Lower leg skin (tissue), 4 donors: ENCODE measurements at places on chromosomes 3 and 15. TPM values are rescaled to one million over a fixed set of nuclear protein-coding genes. Genes with fewer than 3 reads are reported as not detected.

GRCh38 chr15:67109141-67110034 lies 44.0 kb downstream of the SMAD3 start:
- peak; percentile 93 for DNase-seq

DNA sequence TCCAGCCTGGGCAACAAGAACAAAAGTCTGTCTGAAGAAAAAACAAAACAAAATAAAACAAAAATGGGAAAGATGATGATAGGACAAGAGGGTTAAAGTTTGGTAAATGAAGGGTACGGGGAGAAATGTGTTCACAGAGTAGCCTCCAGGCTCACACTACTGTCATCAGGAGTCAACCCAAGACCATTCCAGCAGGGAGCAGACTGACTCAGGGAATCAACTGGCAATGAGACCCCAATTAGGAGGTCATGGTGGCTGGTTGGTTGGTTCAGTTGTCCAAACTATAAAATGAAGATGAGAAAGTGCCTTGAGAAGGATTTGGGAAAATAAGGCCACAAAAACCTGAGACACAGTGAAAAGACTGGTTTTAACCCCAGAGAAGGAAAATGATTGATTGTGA lies 51.8 kb downstream of the KLHL6 start:
- peak; percentile 14 for DNase-seq

GRCh38 chr3:143396790-143397189 lies 277.2 kb downstream of the CHST2 start:
- DNase-seq = no peak

- DNase-seq = no peak
Observed at GRCh38 chr3:143147707-143148106, 28.1 kb downstream of the CHST2 start.

DNA sequence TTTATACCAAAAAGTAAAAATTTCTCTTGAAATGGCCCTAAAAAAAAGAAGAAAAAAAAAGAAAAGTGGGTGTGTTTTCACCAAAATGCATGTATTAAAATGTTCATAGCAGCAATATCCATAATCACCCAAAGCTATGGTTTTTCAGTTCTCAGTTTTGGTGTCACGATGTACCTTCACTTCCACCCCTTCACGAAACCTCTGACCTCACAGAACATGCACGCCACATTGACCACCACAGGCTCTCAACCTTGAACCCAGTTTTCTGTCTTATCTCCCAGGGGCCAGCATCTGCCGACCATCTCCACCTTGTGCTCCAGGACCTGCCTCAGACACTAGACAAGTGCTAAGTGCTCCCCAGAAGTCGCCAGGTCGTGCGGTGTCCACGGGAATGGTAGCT lies 30.4 kb downstream of the COLQ start:
- DNase-seq = no peak

DNA sequence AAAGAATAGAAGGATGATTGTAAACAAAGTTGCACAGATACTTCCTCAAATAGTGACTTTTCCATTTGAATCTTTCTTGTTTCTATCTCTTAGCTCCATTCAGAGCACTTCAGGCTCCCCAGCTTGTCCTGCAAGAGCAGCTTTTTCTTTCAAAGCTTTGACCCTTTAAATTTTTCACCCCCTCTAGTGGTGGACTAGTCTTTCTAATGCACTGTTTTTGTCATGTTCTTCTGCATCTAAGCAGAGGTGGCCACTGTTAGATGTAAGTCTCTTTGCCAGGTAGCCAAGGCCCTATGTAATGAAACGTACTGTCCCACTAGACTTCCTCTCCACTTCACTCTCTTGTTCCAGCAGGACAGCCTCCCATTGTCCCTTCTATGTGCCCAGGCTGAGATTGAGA lies 74.0 kb upstream of the MANF start:
- no peak for DNase-seq

DNA sequence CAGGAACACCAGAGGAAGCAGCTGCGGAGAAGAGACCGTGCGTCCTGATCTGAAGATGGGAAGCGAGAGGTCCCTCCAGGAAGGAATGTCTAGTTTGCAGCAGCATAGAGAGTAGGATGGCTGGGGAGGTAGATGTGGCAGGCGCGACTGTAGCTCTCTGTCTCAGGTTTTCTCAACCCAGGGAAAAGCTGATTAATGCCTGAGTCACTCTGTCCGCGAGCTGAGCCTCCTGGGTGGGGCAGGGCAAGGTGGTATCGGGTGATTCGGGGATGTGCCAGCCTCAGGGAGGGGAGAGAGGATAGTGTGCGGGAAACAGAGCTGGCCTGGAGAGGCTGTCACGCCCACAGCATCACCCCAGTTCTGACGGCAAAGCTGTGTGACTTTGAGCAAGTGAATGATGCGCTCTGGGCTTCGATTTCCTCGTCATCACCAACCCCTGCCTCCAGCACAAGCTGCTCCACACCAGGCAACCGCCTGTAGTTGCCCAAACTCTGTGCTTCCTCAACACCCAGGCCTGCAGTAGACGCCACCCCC lies 28.4 kb downstream of the CPN2 start:
- DNase-seq = peak; percentile 45

DNA sequence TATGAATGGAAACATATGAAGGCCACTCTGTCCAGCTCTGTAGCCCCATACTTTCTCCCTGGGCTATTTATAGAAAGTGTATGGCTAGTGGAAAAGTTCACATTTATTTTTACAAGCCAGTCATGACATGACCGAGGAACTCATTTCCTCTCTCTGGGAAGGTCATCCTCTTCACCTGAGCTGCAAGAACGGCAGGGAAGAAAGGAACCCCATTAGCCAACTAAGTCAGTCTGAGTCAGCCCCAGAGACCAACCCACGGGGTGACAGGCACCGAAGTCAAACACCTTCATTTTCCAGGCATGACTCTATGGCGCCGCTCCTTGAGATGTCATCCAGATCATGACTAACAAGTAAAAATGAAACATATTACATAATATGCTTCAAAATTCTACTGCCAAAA lies 4.8 kb downstream of the PAQR9 start:
- no peak for DNase-seq

DNA sequence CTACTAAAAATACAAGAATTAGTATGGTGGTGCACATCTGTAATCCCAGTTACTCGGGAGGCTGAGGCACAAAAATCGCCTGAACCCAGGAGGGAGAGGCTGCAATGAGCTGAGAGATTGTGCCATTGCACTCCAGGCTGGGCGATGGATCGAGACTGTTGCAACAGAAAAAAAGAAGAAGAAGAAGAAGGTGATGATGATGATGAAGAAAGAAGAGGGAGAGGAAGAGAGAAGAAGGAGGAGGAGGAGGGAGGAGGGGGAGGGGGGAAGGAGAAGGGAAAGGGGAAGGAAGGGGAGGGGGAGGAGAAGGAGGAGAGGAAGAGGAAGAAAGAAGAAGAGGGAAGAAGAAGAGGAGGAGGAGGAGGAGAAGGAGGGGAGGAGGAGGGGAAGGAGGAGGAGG lies 33.2 kb upstream of the ZNF710 start:
- DNase-seq = no peak

DNA sequence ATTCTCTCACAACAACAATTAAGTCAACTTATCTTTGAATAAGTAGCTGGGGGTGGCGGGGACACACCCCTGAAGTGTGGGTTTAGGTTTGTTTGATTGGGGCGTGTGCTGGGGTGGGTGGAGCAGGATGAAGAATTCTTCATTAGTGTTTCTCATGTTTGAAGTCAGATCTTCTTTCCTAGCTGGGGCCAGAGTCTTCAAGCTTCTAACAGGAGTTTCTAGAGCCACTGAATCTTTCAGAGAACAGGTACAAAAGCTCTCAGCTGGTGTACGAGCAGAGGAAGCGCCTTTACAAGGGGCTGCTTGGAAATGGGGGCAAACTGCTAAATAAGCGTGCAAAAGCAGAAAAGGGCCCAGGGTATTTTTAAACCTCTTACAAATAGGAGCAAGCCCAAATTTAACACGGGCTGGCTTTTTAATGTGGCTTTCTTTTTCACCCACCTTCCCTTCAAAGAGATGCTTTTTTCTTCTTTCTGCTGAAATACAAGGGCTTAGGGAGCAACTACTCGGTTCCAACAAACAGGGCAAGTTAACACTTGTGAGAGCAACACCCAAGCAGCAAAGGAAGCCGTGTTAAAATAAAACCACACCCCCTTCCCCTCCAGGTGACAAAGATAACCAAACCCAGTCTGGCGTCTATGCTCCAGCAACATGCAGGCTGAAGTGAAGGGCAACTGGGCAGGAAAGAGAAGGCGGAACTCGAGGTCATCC lies 86.9 kb upstream of the RASGRP1 start:
- no peak for DNase-seq

- DNase-seq = no peak
Observed at GRCh38 chr15:28885128-28885629, 595 bp upstream of the APBA2 start.

- no peak for DNase-seq
Observed at GRCh38 chr3:116037954-116038911, 407.1 kb downstream of the LSAMP start.

GRCh38 chr15:83312071-83312470 lies 27.6 kb upstream of the BNC1 start:
- peak; percentile 36 for DNase-seq

- DNase-seq = no peak
Observed at GRCh38 chr15:78944202-78944625, 632 bp downstream of the CTSH start.

- DNase-seq = no peak
Observed at GRCh38 chr15:74178326-74179100, 5.0 kb downstream of the ISLR start.

DNA sequence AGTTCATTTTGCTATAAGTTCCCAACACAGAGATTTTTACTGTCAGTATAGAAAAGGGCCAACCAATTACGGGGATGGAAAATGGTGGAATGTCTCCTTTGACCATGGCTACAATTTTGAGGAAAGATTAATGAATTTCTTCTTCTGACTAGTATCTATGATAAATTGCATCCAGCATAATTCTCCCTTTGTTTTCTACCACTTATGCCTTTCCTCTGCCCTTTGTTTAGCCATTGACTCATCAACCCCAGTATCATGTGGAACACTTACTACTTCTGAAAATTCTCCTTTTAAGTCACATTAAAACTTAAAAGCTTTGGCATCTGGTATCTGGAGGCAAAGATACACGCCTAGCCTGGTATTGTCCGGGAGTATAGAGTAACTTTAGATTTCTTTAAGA lies 92.9 kb upstream of the CADPS start:
- no peak for DNase-seq

DNA sequence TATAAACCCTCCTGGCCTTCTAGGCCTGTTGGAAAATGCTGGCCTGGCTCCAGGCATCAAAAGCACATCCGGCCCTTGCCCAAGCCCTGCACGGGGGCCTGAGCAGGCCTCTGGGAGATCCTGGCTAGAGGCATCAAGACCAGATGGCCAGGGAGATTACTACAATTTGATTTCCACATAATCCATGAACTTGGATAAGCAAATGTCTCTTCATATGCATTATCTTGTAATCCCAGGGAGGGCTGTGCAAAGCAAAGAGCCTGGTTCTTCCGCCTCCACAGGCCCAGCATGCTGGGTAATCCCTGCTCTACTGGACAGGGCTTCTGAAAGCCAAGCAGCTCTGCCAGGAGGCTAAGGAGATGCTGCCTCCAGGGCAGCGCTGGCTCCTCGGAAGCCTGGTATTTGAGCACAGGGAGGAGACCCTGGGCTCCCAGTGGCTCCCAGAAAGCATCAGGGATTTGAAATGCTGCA lies 18.2 kb downstream of the MRPL46 start:
- no peak for DNase-seq

DNA sequence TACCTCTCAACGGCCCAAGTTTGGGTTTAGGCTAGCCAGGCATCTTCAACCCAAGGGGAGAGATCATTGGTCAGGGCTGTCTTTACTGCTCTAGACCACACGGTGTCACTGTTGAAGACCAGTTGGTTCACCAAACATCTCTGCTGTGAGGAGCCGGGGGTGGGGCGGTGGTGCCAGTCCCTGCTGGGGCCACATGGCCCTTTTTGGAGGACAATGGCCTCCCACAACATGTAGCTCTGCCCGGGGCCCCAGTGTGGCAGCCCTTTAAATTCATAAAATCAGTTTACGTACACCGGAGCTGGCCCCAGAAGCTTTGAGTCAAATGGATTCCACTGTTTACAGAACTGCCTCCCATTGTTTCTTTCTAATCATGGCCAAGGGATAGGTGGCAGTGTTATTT lies 19.1 kb upstream of the TM4SF18 start:
- DNase-seq = no peak

DNA sequence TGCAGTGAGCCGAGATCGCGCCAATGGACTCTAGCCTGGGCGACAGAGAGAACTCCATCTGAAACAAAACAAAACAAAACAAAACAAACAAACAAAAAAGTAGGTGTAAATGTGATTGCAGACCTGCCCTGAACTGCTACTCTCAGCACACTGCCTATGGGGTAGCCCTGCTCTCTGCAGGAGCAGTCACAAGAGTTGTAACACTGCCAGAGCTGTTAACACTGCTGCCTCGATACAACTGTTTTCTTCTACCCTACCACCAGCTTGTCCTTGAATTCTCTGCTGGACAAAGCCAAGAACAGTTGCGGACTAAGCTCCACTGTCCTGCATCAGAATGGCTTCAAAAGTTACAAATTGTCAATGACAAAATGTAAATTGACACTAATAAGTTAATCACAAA lies 89.3 kb downstream of the ALCAM start:
- no peak for DNase-seq

GRCh38 chr3:109644746-109645145 lies 307.4 kb upstream of the DPPA4 start:
- DNase-seq = no peak

- DNase-seq = peak; percentile 94
Observed at GRCh38 chr3:27568393-27568792, 84.2 kb upstream of the SLC4A7 start.

DNA sequence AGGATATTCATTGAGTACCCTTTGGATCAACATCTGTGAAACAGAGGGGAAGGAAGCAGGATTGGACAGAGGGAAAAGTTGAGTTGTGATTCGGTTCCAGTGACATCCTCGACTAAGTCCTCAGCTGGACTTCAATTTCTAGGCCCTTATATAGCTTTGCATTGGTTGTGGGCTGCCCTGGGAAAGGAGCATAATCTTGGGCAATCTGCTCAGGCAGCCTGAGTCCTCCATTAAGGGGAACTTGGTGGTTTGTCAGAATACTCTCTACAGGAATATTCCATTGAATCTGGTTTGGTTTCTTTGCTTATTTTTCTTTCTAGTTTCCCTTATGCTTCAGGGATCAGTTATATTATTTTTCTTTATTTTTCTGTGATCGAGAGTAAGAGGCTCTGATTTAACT lies 94.1 kb downstream of the TCF12 start:
- no peak for DNase-seq

GRCh38 chr3:142159083-142159740 lies 9.9 kb upstream of the TFDP2 start:
- DNase-seq = no peak

GRCh38 chr3:190340071-190340470 lies 17.8 kb upstream of the CLDN1 start:
- DNase-seq = no peak

Gene CSTA
- 575 TPM for total RNA-seq

Gene TMCO5A
- total RNA-seq = not detected

Gene AADACL2
- 73.1 TPM for total RNA-seq

Gene IL17RE
- total RNA-seq = 82.3 TPM

Gene FBXL22
- total RNA-seq = 0.25 TPM

Gene DNAJC19
- total RNA-seq = 17.3 TPM

Gene CLRN1
- total RNA-seq = not detected

Gene SGO1
- 1.6 TPM for total RNA-seq

Gene CDHR4
- total RNA-seq = 0.84 TPM

Gene IGSF11
- total RNA-seq = 3.1 TPM

Gene KBTBD13
- total RNA-seq = not detected

Gene TM4SF1
- total RNA-seq = 35.5 TPM

Gene SLC51B
- 0.65 TPM for total RNA-seq
